ENCODE measurements at places on chromosomes 12 and 14. TPM values are rescaled to one million over a fixed set of nuclear protein-coding genes. Genes with fewer than 3 reads are reported as not detected.

Gene PYM1
- 31.6 TPM for total RNA-seq

Gene MYO1H
- not detected for total RNA-seq

Gene LRTM2
- total RNA-seq = not detected

Gene CIDEB
- 25.8 TPM for total RNA-seq

Gene ADCY4
- total RNA-seq = 2.4 TPM

Gene C14orf132
- total RNA-seq = 4.6 TPM

Gene GPR65
- total RNA-seq = 13.4 TPM

Gene POC1B
- 40.9 TPM for total RNA-seq

Gene CLEC4A
- total RNA-seq = 1.2 TPM

Gene TCL1B
- not detected for total RNA-seq

Gene KLRC2
- not detected for total RNA-seq

Gene TDRD9
- total RNA-seq = 0.85 TPM

Gene TMEM63C
- total RNA-seq = 0.80 TPM

Gene KRT72
- 0.17 TPM for total RNA-seq

Gene KRT86
- total RNA-seq = 0.10 TPM

Data from activated CD4-positive, alpha-beta memory T cell treated with anti-CD3 and anti-CD28 coated beads for 36 hours (primary cell).